ENCODE measurements at places on chromosomes 2 and 18. TPM values are rescaled to one million over a fixed set of nuclear protein-coding genes. Genes with fewer than 3 reads are reported as not detected.

- H3K36me3 ChIP-seq: no peaks in the 10 kb centered on the region
- no peaks in the 10 kb centered on the region for H3K4me1 ChIP-seq
- no peak overlapping the region for H3K4me3 ChIP-seq
- no peak overlapping the region for H3K27ac ChIP-seq
- H3K27me3 ChIP-seq: peaks cover 4% of the 10 kb centered on the region
These were observed 83.7 kb upstream of the GALNT5 start for GRCh38 chr2:157173740-157174184.

DNA sequence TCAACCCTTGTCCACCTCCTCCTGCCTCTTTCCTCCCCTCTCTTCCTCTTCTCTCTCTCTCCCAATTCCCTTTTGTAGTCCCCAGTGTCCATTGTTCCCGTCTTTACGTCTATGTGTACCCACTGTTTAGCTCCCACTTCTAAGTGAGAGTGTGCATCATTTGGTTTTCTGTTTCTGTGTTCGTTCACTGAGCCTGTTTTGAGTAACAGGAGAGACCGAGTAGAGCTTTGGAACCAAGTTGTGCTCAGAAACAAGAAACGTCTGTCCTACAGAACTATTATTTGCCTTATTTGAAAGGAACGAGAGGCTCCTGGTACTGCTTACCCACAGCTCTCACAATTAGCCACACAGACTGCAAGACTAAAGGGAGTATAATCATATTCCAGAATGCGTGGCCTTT, 50.1 kb upstream of the MAPRE2 start:
- no peak overlapping the region for H3K4me3 ChIP-seq
- peaks cover 2% of the 10 kb centered on the region for H3K36me3 ChIP-seq
- H3K27ac ChIP-seq: no peak overlapping the region
- no peak for DNase-seq

GRCh38 chr18:22108674-22109073, 60.7 kb upstream of the GATA6 start:
- DNase-seq: no peak
- no peaks in the 10 kb centered on the region for H3K36me3 ChIP-seq
- no peaks in the 10 kb centered on the region for H3K27me3 ChIP-seq

DNA sequence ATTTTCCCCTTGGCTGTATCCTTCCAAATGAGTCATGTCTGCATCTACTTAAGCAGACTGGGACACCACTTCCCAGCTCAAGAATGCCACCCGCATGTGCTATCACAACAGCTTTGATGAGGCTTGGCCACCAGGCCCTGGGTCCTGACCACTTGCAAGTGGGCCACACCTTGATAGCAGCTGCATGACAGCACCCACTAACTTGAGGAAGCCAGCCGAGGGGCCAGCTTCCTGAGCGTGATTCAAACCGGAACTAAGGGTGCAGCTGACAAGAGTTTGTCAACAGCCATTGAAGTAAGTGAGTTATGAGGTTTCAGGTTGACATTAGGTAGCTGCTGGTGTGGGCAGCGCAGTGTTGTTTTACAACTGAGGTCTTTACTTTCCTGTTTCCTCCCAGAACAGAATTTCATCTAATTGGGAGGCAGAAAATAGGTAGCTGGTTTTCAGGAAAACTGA, 54.4 kb downstream of the EPHA4 start:
- H3K4me3 ChIP-seq: no peak overlapping the region
- no peaks in the 10 kb centered on the region for H3K4me1 ChIP-seq
- no peaks in the 10 kb centered on the region for H3K27me3 ChIP-seq
- no peaks in the 10 kb centered on the region for H3K36me3 ChIP-seq
- H3K27ac ChIP-seq: no peak overlapping the region

DNA sequence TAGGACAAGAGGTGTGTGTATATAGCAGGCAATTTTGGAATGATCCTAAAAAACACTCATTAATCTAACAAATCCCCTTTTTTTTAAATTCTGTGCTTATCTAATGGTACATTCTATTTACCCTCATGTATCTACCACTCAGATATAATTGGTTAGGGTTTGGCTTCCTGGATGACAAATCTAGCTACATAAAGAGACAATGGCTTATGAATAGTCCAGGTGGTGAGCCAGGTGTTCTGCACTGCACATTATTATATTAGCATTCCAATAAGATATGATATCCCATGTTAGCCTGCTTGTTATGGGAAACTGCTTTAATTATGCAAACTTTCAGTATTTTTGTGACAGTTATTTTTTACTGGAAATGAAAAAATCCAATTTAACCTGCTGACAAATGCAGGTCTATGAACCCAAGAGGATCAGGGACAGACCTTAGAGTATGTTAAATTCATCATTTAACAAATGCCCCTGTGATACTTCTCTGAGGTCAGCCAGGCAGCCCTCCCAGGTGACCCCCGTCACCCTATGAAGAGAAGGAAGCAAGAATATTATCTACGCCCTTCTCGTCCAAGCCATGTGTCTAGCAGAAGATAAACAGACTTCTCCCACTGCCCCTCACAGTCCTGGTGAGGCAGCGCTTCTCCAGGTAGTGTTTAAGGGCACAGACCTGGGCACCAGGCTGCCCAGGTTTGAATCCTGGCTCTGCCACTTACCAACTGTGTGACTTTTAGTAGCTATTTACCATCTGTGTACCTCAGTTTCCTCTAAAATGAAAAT, 83.0 kb downstream of the ADD2 start:
- no peak overlapping the region for H3K27ac ChIP-seq
- no peak overlapping the region for H3K4me3 ChIP-seq

GRCh38 chr18:37497853-37498518, 67.6 kb downstream of the CELF4 start:
- H3K36me3 ChIP-seq: no peaks in the 10 kb centered on the region
- no peak overlapping the region for H3K4me3 ChIP-seq
- DNase-seq: no peak

DNA sequence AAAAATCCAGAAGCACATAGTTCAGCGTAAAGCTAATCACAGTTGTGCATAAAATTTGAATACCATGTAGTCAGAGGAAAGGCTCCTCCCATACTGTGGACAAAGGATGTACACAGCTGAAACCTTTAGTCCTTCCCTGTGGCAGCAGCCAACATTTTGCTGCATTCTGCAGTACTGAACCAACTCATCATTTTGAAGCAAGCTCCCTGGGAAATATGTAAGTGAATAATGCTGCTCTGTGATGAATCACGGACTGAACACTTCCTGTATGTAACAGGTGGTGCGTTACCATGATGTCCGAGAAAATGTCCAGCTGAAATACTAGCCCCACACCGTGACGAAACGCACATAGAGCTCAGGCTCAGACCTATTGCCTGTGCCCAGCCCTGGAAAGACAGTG, 421.1 kb upstream of the RAB12 start:
- DNase-seq: no peak
- H3K4me1 ChIP-seq: no peaks in the 10 kb centered on the region
- H3K27me3 ChIP-seq: no peaks in the 10 kb centered on the region

PAX8 gene
- 1.6 TPM for total RNA-seq

KIF1A gene
- not detected for total RNA-seq

DNA sequence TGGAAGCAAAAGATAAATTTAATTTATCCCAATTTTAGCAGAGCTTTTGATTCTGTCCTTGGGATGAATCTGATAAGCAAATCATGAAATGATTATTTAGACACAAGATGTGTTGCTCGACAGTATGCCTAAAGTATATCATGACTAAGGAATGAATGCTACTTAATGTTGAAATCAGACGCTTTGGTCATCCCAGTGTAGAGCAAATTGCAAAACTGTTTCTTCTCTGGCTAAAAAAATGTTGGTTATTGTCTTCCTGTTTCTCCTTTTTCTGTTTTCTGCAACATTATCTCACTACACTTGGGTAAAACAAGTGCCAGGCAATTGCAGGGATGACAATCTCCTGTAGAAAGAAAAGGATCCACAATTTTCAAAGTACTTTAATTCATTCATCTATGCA, 66.4 kb downstream of the BABAM2 start:
- H3K27ac ChIP-seq: no peak overlapping the region
- H3K4me1 ChIP-seq: peaks cover 82% of the 10 kb centered on the region
- no peaks in the 10 kb centered on the region for H3K36me3 ChIP-seq
- no peak for DNase-seq

DNA sequence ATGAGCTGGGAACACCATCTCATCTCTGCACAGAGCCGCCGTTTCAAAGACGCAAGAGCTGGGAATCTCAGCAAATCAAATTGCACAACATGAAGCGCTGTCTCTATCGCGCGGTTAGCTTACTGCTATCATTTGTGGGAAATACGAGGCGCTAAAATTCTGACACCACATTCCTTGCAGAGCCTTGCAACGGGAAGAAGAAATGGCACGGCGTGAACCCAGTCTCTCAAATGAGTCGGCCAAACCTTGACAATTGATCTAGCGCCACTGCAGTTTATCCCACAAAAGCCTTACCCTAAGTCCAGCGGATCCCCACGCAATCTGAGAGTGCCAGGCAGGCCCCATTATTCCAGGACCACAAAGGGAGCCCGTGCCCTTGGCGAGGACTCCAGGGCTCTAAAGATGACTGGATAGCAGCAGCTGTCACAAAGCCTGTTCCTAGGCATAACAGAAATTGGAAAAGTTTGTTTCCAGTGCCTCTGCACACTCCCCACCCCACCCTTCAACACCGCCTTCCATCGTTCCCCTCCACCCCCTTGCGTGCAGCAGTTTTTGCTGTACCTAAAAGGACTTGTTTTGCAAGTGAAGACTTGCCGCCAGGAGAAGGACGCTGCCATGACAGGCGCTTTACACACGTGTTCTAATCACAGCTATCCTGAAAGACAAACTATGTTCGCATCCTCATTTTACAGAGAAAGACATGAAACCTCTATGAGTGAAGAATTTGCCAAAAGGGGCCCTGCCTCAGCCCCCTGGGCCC, 252.4 kb downstream of the EIPR1 start:
- DNase-seq: no peak
- H3K4me1 ChIP-seq: no peaks in the 10 kb centered on the region
- peaks cover 4% of the 10 kb centered on the region for H3K36me3 ChIP-seq
- H3K27ac ChIP-seq: no peak overlapping the region
- peaks cover 1% of the 10 kb centered on the region for H3K27me3 ChIP-seq

DNA sequence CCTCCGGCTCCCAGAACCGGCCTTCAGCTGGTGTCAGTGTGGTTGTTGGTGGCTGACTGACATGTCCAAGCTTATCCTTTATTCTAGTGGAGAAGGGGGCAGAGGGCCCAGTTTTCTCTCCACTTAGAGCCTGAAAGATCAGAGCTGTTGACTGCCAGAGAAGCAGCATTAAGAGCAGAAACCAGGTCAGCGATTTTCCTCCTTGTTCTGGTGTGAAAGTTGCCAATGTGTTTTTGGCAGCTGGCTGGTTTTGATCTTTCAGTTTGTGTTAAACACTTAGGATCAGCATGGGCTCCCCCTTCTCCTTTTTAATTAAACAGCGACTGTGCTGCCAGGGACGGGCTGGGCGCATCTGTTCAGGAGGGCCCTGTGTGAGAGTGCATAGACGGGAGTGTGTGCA, 100.9 kb downstream of the ASAP2 start:
- H3K4me1 ChIP-seq: no peaks in the 10 kb centered on the region
- H3K27me3 ChIP-seq: peaks cover 2% of the 10 kb centered on the region
- no peak overlapping the region for H3K27ac ChIP-seq
- no peak for DNase-seq

DNA sequence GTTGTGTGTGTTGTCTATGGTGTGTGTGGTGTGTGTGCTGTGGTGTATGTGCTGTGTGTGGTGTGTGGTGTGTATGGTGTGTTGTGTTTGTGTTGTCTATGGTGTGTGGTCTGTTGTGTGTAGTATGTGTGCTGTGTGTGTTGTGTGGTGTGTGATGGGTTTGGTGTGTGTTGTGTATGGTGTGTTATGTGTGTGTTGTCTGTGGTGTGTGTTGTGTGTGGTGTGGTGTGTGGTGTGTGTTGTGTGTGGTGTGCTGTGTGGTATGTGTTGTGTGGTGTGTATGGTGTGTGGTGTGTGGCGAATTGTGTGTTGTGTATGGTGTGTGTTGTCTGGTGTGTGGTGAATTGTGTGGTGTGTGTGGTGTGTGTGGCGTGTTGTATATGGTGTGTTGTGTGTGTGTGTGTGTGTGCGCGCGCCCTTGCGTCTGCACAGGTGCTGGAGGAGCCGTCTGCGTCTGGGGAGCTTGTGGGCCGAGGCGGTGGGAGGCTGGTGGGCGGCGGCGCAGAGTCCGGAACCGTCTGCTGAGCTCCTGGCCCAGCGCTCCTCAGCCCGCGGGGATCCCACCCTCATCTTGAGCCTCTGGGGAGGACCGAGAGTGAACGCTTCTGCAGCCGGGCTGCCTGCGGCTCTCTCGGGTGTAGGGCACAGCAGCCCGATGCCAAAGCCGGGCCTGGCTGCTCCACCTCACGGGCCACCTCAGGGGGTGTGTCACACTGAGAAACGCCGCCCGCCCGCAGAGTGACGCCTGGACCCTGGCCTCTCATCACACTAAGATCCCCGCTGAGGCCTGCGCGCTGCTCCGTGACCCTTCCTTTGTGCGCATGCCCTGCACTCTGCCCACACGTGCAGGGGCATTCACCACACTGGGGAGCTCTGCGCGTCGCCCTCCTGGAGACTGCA, 8.8 kb upstream of the ADI1 start:
- no peak for DNase-seq
- H3K36me3 ChIP-seq: no peaks in the 10 kb centered on the region
- no peaks in the 10 kb centered on the region for H3K27me3 ChIP-seq
- no peak overlapping the region for H3K4me3 ChIP-seq
- no peak overlapping the region for H3K27ac ChIP-seq

DNA sequence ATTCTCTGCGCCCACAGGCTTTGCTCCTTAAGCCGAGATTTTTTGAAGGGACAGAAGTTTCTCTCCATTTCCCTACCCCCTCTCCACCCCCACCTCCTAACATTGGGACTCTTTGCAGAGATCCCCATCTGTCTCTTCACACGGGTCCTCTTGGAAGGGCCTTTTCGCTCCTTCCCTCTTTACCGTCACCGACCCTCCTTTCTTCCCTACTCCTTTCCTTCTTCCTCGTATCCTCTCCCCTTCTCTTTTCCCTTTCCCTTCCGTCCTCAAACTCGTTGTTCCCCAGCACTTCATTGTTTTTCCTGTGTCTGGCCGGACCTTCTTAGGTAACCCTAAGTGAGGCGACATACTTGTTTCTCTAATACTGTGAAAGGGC, 660 bp downstream of the COPS7B start:
- DNase-seq: no peak
- H3K4me1 ChIP-seq: peaks cover 44% of the 10 kb centered on the region
- H3K27ac ChIP-seq: peak overlapping the region; percentile 90
- H3K4me3 ChIP-seq: peak overlapping the region; percentile 97
- no peaks in the 10 kb centered on the region for H3K27me3 ChIP-seq
- H3K36me3 ChIP-seq: peaks cover 31% of the 10 kb centered on the region
